B cell (primary cell): ENCODE measurements at places on chromosomes 7 and 10. TPM values are rescaled to one million over a fixed set of nuclear protein-coding genes. Genes with fewer than 3 reads are reported as not detected.
A peak's percentile ranks its signal among the peaks of the same experiment; 100 is the strongest.

DNA sequence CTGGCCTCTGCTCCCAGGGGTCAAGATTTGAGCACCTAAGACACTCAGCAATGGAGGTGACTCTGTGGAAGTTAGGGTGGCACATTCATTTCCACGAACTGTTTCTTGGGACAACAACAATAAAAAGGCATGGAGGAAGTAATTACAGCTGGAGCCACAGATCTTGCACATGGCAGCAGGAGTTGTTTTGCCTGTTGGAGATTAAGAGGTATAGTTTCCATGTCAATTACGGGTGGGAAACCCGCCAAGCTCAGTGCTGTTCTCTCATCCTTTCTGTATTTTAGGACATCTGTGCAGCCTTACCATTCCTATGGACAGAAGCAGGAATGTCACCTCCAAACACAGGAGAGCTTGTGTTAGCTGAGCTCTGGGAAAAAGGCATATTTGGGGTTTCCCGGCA is 201.2 kb downstream of the SNX10 start:
- no peak for DNase-seq

DNA sequence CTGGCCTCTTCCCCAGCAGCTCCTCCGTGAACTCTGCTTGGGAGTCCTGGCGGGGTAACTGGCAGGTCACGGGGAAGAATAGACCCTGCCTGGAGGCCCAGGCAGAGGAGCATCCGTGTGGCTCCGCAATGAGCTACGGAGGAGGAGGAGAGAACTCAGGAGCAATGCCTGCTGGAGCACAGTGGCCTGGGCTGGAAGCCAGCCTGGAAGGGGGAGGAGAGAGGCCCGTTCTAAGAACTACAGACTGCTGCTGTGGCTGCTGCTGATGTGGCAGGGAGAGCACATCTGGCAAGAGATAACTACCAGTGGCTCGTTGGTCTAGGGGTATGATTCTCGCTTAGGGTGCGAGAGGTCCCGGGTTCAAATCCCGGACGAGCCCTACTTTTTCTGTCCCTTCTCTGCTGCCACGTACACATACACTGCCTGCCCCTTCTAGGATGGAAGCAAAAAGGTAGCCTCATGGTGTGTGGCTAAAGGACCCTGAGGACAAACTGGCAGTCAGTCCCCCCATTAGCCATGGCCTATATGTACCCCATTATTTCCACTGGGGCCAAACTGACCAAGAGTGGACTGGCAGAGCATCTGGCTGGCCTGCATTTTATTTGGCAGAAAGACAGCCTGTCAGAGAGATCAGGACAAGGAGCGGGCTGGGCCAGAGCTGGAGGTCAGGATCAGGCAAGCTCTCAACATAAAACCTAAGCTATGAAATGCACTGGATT is 7.7 kb upstream of the OPN1SW start:
- DNase-seq: no peak

DNA sequence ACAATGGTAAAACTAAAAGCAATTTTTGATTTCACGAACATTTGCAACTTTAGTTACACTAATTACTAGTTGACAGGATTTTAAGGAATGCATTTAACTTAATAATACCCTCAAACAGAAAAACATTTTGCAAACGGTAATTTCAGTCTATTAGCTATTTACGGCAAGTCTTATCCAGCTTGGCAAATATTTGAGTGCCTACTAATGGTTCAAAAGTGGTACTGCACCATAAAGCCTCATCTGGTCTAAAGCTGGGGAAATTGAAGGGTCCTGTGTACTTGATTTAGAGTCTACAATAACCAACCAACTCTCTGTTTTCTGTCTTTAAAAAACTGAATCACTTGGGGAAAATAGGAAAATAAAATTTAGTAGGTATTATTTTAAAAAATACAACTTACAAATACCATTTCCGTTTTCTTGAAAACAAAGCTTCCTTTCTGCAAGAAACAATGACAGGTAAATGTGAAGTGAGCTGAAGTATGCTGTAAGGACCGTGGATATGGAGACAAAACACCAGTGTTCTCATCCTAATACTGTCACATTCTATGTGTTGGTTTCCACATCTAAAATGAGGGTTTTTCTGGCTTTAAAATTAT is 142.3 kb downstream of the VPS50 start:
- peak; percentile 31 for DNase-seq

- DNase-seq: peak; percentile 90
These were observed at the start of gene FBXW4 for GRCh38 chr10:101694674-101695403. Gene FBXW4 (minus strand): TSS chr10:101695170. CDS start chr10:101695105, 65 bp downstream.

DNA sequence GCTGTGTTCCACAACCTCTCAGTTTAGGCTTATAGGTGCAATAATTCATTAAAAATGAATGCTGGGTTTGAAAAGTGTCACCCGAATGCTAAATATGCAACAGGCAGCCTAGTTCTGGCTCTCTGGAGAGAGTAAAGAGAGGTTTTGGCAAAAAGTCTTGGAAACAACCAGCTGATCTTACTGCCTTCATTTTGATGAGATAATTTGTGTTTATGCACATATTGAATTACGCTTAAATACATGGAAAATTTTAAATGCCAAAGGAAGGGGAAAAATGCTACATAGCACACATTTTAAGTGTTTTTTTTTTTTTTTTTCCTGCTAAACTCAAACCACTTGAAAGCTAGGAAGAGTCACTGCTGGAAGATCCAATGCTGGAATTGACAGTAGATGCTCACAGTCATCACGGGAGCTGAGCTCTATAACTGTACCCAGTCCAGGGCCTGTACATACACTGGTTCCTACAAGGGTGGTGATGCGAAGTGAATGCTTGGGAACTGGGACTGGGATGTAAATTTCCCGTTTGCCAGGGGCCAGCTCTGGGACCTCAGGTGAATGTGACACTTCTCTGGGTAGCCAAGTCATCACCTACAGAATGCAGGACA is 151.5 kb downstream of the PFKFB3 start:
- no peak for DNase-seq

DNA sequence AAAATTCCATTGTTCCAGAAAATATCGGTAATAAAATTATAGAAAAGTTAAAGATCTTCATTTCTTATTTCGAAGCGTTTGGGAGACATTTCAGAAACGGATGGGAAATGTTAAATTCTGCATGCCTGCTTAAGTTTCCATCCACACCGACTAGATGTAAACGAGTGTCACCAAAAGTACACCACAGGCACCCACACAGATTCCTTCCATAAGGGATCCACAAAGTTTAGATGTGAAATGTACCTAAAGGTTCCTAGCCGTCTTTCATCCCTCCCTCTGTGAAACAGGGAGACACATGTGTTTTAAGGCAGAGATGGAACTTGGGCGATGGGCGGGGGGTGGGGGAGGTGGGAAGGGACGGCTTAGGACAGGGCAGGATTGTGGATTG is 621 bp upstream of the CAV1 start:
- no peak for DNase-seq

DNA sequence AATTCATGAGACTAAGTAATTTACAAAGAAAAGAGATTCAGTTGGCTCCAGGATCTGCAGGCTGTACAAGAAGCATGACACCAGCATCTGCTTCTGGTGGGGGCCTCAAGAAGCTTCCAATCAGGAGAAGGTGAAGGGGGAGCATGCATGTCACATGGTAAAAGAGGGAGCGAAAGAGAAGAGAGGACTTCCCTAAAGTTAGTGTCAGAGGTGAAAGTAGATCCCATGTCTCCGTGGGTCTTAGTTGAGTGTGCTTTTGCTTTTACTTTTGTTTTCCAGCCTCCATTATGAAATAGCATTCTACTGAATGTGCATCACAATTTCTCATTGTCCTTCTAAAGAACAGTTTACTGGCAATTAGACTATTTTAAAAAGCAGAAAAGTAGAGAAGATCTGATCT is 213.6 kb upstream of the FZD1 start:
- DNase-seq: peak; percentile 48

DNA sequence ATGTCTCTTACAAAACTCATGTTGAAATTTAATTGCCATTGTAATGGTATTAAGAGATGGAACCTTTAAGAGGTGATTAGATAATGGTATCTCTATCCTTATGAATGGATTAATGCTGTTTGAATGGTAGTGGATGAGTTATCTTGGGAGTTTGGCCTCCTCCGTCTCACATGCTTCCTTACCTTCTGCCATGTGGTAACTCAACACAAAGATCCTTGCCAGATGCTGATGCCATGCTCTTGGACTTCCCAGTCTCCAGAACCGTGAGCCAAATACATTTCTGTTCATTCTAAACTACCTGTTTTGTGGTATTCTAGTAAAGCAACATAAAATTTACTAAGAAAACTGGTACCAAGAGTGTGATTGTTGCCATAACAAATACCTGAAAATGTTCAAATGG is 23.2 kb downstream of the PTEN start:
- no peak for DNase-seq

GRCh38 chr7:106812027-106812643 is 52.9 kb upstream of the PIK3CG start:
- peak; percentile 71 for DNase-seq

GRCh38 chr10:34313888-34314287 is 501.2 kb downstream of the PARD3 start:
- no peak for DNase-seq

DNA sequence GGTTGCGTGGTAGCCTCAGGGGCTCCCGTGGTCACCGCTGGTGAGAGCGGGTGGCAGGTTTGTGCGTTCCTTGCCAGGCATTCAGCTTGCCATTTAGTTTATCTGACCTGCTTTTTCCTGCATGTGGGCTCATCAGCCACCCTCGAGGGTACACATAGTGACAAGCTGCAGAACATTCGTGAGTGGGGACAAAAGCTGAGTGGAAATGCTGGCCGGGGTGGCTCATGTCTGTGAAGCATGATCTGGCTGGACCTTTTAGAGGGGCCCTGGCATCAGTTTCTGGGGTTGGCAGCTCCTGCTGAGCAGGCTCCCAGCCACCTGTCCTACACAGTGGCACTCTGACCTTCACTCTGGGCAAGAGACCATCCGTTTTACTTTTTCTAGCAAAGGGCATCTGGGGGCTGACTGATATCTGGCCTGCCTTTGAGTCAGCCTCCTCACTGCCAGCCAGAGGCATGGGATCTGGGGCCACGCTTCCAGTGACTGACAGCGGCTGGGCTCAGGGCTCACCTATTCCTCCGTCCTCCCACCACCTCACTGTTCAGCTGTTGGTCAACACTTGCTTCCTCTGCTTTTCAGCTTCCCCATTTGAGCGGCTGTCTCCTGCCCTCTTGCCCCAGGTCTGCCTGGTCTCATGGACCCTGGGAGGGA is 75.0 kb downstream of the LANCL2 start:
- DNase-seq: no peak

DNA sequence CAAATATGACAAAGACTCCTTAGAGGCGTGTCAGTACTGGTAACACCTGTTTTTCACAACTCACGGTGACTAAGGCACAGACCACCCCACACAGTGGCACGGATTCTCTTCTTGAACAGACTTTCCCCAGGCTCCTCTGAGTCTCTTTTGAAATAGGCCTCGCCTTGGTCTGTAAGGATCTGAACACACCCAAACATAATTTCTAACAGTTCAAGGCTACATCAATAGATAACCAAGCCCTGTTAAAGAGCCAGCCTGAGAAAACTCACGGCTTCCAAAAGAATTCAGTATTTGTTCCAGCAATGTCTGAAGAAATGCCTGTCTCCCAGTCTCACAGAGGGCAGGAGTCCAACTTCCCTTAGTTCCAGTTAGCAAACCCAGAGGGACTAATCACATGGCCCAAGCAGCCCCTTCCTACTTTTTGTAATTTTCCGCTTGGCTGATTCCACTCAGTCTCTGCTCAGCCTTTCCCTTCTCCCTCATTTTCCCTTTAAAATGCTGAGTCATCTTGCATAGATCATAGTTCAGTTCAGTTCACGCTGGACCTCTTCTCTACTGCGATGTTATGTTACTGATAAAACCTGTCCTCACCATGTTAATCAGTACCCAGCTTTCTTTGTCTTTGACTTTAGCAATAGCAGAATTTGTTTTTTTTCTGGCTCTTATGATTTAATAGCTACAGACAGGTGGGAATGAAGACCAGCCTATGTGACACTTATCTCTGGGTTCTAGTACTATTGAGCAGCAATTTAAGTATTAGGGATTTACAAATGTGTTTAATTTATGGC is 22.6 kb upstream of the AKR1C3 start:
- no peak for DNase-seq

DNA sequence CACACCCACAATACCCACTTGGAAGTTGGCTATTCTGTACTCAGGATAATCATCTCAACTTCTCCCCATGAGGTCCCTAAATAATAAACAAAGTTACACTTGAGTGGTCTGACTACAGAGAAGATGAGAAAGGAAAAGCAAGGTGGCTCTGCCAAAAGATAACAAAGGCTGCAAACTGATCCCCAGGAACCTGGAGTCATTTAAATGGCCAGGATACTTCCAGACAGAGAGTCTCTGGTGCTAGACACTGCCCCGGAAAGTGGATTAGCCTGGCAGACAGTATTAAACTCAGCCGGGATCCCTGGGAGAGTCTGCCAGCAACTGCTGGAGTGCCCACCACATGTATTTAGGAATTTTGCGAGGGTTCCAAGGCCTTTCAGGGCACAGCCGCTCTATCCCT is 93.7 kb downstream of the DGKI start:
- DNase-seq: no peak

CTAGE4 gene
- total RNA-seq: not detected in 2 replicates

C10orf88 gene
- 11.1 and 11.9 TPM in 2 replicates for total RNA-seq

OPN4 gene
- total RNA-seq: not detected in 2 replicates

FAM25A gene
- total RNA-seq: not detected in 2 replicates

MBLAC1 gene
- 4.5 TPM in 2 replicates for total RNA-seq

AGMO gene
- total RNA-seq: not detected in 2 replicates
